HuH-7 (cell line): ENCODE measurements at places on chromosomes 11 and 22.
A peak's percentile ranks its signal among the peaks of the same experiment; 100 is the strongest.

DNA sequence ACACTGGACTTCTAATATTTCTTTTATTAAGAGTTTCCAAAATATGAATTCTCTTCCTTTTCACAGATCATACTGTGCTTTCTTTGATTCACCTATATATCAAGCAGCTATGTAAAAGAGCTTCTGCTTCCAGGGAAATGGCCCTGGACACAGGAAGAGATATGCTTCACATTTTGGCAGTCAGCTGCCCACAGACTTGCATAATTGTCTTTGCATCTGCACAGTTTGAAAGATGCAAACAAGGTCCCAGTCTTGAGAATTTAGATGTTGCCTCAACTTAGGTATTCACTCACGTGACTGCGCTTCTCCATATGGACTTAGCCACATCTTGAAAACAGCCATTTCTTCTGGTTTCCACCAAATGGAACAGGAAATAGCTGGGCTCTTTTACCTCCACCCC, 92.3 kb upstream of the POU2AF2 start:
- DNase-seq = no peak

- no peak for DNase-seq
Measured at GRCh38 chr11:10975287-10975721, 117.5 kb upstream of the ZBED5 start.

- peak; percentile 23 for DNase-seq
Measured at GRCh38 chr11:31825838-31826484, 14.8 kb upstream of the PAX6 start.

DNA sequence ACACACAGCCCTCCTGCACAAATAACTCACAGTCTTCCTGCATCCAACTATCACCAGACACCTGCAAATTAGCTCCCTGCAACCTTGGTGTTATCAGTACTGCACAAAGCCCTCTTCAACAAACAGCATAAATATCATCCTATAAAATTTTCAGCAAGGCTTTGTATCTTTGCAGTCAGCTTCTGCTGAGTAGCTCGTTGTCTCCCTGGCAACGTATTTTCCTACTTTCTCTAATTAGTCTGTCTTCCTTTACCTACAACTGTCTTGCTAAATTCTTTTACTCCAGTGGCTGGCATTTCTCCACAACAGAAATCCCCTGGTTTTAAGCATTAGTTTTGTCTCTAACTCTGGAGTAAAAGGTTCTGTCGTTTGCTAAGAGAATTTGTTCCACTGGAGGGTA, 3.9 kb downstream of the OR8D4 start:
- no peak for DNase-seq

DNA sequence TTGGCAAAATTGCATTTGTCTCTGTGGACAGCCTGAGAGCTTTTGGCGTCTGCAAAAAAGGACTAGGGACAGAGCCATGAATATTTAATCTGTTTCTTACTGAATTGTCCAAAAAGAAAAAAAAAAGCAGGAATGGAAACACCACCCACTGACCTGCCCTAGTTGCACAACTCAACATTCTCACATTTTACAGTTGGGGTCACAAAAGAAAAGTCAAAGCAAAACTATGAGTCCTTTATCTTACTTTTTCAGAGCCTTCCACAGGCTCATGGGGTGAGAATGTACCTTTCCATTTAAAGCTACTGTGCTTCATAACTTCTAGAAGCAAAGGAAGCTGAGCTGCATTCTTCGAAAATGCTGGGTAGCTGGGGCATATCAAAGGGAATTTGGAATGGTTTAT, 225.7 kb downstream of the FAM76B start:
- DNase-seq = no peak

DNA sequence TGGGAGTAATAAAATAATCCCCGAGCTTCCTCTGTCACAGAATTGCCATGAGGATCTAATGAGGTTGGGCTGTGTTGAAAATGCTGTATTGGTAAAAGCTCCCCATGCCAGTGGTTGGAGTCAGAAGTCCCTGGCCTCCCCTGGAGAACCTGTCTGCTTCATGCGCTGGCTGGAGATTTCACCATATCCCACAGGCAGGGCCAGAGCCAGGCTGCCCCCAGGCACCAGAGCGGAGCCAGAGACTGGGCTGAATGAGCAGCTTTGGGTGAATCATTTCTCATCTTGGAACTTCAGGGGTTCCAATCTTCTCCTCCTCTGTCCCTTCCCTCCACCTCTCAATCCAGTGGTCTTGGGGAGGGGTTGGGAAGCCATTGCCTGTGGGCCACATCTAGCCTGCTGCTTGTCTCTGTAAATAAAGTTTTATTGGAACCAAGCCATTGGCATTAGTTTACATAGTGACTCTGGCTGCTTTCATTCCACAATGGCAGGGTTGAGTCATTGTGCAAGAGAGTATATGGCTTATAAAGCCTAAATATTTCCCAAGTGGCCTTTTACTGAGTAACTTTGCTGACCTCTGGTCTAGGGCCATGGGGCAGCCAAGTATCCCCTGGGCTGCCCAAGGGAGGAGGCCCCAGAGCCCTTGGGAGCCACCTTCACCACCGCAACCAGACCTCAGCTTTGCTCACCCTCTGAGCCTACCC, 35.2 kb downstream of the LRRC10B start:
- peak; percentile 92 for DNase-seq

- no peak for DNase-seq
Measured at GRCh38 chr11:131240421-131240820, 130.0 kb upstream of the NTM start.

DNA sequence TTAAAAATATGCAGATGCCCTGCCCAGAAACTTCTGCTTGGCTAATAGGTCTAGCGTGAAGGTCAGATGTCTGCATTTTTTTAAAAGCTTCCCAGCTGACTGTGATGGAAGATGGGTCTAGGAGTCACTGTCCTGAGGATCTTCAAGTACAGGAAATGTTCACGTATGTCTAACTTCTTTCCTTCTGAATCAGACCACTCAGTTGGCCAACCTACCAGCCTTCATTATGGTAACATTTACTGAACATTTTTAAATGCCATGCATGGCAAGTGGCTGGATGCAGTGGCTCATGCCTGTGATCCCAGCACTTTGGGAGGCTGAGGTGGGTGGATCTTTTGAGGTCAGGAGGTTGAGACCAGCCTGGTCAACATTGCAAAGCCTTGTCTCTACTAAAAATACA, 1.1 kb upstream of the PRG2 start:
- no peak for DNase-seq

GRCh38 chr22:32644252-32645100, 157.0 kb upstream of the TIMP3 start:
- peak; percentile 78 for DNase-seq

DNA sequence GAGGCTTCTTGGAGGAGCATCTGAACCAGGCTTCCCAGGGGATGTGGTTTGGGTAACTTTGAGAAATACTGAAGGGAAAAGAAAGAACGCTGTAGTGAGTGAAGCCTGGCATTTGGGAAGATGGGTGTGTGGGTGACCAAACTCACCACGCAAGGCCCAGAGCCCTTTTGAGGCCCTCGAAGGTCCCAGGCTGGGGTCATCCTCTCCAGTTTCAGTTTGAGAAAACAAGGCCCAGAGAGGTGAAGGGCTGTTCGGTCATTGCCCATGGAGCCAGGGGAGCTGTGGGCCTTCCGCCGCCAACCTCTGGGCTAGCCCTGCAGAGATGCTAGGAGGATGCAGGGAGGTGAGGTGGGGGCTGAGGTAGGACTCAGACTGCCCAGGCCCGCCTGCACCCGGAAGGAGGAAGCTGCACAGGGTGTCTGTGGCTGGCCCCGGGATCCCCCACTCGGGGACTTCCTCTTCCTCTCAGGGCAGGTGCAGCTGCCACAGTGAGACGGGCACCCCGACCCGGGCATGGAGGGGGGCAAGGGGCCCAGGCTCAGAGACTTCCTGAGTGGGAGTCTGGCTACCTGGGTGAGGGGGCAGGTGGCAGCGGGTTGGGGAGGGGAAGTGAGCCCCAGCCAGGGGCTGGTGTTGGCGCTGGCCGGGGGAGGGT, at the start of gene CCDC88B:
Gene CCDC88B (plus strand): TSS at position 451 of the 655 bp plus-strand sequence. CDS start 63 bp downstream, at position 514.
- DNase-seq = no peak

DNA sequence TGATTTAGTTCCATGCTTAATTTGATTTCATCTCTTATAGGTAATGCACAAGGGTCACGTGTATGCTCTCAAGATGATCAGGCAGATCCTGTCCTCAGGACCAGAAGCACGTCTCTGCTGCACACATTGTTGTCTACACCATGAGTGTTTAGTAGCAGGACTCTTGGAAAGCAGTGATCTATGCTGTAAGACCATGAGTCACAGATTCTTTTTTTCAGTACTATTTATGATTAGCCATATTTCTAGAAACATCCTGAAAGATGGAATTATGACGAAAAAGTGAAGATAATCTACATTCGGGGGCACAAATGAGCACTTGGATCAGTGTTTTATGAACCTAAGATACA, 29.6 kb downstream of the ZBED4 start:
- DNase-seq = no peak

GRCh38 chr11:76860539-76861475, at the start of gene ACER3:
Gene ACER3, plus strand, starts transcription at chr11:76860918. Its CDS starts 59 bp downstream, at chr11:76860977.
- peak; percentile 73 for DNase-seq

DNA sequence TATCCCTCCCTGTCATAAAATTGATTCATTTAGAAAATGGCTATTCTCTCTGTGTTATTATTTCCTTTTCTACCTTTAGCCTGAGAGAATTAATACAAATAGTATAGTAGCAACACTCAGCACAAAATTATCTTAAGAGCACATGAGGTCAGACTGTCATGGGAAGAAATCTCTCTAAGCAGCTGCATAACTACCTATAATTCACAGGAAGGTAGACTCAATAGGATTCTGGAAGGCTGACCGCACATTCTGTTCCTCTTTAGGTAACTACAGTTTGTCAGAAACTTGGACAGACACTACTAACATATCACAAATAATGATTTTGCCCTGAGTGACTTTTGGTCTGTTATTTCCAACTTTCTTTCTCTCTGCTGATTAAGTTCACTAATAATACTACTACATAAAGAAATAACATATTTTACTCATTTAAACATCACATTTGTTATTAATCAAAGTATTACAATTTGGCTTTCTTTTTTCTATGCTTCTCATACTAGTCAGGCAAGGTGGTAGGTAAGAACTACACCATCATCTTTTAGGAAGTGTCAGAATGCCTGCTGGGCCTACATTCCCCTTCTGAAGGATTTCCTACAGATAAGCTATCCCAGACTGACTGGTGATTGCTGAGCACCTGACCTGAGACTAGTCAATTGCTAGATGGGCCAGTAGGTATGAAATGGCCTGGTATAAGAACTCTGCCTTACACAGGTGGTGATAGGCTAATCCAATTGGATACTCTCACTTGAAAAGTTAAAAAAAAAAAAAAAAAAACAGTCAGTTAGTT, 325.1 kb downstream of the DLG2 start:
- no peak for DNase-seq

- DNase-seq = no peak
Measured at GRCh38 chr11:57735619-57736298, 5.5 kb upstream of the SELENOH start.

GRCh38 chr11:123451183-123451781, 21.2 kb downstream of the GRAMD1B start:
- DNase-seq = no peak

- DNase-seq = no peak
Measured at GRCh38 chr11:75800728-75801361, 14.2 kb upstream of the UVRAG start.

GRCh38 chr22:37734964-37735451, 38.2 kb downstream of the TRIOBP start:
- DNase-seq = peak; percentile 93

DNA sequence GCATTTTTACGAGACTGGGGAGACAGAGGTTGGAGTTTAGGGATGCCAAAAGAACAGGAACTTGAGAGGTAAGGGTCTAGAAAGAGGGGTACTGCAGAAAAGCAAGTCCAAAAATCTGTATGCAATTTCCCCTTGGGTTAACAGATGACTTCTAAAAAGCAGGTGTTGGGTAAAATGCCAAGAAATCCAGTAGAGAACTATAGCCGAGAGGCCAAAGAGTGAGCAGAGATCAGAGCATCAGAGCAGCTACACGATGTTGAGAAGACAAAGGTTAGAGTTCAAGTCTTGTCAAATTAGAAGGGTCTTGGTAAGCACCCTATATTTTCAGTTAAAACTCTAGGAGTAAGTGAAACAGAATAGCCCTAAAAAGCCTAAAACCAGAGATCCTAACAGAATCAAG, 145.2 kb downstream of the FCHSD2 start:
- no peak for DNase-seq

DNA sequence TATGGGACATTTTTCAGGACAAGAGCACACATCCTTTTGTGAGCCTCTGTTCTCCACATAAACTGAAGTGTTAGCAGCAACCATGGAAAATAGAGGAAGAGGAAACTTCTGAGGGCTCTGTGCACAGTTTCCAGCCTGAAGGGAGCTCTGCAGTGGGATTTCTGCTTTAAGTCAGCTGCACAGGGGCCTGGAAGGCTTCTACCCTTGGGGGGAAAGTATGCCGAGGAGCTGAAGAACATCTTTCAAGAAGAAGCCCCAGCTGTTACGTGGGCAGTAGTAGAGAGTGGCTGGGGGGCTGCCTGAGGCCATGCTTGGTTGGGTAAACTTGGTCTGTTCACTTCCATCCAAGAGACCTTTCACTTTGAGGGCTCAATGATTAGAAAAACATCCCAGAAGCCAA, 82.7 kb upstream of the EED start:
- DNase-seq = no peak

GRCh38 chr11:61104963-61105362, 2.7 kb downstream of the CD5 start:
- no peak for DNase-seq

- DNase-seq = no peak
Measured at GRCh38 chr11:14124886-14125285, 162.4 kb downstream of the SPON1 start.

- no peak for DNase-seq
Measured at GRCh38 chr11:79809487-79809886, 368.7 kb upstream of the TENM4 start.

- no peak for DNase-seq
Measured at GRCh38 chr11:103878646-103879045, 157.8 kb upstream of the DDI1 start.

GRCh38 chr11:64258946-64259532, 7.7 kb downstream of the PLCB3 start:
- DNase-seq = no peak

GRCh38 chr22:49323751-49324415, 503.8 kb downstream of the BRD1 start:
- DNase-seq = no peak

DNA sequence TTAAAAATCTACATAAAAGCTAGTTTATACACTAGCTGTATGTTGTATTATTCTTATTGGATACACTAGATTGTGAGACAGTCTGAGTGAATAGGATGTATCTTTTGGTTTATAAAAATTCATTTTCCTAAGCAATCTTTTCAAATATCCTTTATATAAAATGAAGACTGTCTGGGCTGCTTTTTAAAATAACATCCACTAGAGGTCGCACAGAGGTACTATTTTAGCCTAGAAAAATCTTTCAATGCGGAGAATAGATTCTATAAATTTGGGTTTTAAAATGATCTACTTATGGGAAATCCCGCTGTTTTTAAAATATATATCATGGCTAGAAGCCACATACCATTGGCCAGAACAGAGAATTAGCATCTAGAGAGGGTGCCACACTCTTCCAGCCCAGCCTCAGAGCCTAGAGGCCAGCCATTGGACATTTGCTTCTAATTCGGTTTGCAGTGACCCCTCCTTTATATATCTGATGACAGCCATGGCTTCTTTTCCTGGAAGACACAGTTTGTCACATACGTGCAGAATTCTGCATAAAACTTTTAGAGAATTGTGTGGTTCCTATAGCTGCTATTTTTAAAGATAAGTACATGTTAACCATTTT, 7.3 kb downstream of the C11orf97 start:
- no peak for DNase-seq

- DNase-seq = no peak
Measured at GRCh38 chr11:111976767-111977145, 39.6 kb downstream of the DIXDC1 start.
